Pons (tissue), 1 donor: ENCODE measurements at places on chromosomes 11 and 22.

- DNase-seq, result no peak
These were observed 112.0 kb downstream of the ARL14EP start for GRCh38 chr11:30434901-30435300.

DNA sequence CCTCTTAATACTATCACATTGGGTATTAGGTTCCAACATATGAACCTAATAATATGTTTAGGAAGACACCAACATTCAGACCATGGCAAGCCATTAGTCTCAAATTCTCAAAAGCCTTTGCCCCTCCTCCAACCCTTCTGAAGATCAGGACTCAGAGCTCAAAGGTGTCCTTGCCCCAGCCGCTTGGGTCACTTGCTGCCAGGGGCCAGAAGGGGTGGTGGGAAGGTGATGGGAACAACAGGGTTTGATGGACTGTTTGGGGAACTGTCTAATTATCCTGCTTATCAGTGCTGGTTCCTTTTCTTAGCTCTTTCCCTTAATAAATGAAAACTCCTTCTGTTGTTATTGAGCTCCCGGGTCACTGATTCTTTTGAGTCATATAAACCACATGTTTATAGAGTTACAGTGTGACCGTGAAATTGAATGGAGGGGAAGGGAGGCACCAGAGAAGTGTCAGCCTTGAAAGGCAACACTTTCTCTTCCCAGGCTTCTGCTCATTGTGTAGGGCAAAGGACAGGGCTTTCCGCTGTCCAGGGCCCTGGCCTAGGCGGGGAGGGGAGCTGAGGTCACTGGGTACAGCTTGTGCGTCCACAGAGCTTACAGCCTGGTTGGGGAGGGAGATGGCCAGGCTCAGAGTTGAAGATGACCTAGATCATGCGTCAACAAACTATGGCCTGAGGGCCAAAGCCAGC is 105.1 kb downstream of the FBXO7 start:
- no peak for DNase-seq

- DNase-seq, result no peak
These were observed 236.4 kb downstream of the BUD13 start for GRCh38 chr11:116536416-116536815.

DNA sequence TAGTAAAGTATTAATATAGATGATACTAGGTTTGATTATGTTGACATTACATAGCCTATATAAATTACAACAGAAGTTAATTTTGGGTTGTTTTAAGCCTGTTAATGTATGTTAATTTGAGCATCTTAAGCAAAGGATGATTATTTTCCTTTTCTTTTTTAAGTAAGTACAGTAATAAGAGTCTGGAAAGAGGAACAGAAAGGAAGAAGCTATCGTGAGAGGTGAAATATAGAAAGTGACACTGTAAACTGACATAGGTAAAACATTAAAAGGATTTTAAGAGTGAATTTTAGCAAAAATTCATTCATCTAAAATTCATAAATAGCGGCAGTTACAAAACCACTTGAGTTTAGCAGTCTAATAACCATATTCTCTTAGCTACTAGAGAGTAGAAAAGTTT is 45.5 kb downstream of the FAR1 start:
- DNase-seq, result no peak

DNA sequence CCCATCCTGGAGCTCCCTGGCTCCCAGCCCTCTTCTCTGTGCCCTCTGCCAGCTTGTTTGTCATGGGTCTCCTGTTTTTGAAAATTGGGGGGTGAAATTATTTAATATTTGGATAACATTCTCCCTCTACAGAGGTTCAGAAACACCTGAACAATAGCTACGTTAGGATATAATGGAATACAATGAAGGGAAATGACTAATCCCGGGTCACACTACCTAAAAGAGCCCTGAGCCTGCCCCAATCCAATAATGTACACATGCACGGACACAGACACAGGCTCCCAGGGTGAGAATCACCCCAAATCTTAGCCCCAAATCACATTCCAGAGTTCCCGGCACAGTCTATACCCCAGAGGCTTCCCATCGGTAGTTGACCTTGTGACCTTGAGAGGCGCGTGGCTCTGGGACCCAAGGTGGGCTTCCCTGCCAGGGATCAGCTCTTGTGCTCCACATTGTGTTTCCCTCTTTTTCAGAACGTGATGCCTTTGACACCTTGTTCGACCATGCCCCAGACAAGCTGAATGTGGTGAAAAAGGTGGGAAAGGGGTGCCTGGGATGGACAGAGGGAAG is 135.5 kb downstream of the PARVA start:
- DNase-seq, result no peak

GRCh38 chr11:69295079-69295994 is 1.4 kb downstream of the MYEOV start:
- DNase-seq, result no peak

- no peak for DNase-seq
These were observed 44.2 kb upstream of the LINC01488 start for GRCh38 chr11:69437001-69437875.
